ENCODE measurements at places on chromosomes 1 and 21.

DNA sequence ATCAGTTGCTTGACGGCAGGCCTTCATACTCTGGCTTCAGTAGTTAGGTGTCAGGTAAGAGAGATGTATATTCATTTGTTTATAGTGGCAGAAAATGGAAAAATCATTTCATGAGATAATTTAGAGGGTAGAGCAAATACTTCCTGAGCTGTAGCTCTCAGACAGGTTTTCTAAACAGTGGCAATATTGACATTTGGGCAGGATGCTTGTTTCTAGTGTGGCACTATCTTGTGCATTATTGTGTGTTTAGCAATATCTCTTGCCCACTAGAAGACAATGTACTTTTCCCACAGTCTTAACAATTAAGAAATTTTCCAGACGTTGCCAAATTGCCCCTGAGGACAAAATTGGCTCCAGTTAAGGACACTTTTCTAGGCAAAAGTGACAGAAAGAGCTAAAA, 1143.1 kb downstream of the PLA2G4A start:
- DNase-seq = no peak

DNA sequence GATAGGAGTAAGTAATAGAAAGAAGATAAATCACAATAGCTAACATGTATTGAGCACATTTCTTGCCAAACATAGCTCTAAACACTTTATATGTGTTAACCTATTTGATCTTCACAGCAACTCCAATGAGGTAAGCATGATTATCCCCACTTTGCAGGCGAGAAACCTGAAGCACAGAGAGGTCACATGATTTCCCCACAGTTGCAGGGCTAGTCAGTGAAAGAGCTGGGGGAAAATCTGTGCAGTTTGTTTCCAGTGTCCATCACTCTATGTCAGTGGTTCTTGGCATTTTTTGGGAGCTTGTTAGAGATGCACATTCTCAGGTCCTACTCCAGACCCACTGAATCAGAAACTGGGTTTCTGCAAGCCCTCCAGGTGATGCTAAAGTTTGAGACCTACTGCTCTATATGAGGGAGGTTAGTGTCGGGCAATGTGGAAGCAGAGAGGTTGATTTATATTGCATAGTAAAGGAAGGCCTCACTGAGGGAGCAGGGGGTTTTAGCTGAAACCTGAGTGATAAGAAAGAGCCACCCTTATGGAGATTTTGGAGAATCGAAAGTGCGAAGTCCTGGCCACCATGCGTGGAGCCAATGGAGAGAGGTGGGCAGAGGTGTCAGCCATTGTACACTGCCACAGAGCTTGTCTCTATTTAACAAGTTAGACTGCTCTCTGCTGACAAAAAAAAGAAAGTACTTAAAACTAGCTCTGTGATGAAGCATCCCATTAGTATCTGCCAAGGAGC, 20.9 kb downstream of the MCOLN3 start:
- DNase-seq = no peak

GRCh38 chr1:177023249-177023648, 141.3 kb downstream of the ASTN1 start:
- no peak for DNase-seq

DNA sequence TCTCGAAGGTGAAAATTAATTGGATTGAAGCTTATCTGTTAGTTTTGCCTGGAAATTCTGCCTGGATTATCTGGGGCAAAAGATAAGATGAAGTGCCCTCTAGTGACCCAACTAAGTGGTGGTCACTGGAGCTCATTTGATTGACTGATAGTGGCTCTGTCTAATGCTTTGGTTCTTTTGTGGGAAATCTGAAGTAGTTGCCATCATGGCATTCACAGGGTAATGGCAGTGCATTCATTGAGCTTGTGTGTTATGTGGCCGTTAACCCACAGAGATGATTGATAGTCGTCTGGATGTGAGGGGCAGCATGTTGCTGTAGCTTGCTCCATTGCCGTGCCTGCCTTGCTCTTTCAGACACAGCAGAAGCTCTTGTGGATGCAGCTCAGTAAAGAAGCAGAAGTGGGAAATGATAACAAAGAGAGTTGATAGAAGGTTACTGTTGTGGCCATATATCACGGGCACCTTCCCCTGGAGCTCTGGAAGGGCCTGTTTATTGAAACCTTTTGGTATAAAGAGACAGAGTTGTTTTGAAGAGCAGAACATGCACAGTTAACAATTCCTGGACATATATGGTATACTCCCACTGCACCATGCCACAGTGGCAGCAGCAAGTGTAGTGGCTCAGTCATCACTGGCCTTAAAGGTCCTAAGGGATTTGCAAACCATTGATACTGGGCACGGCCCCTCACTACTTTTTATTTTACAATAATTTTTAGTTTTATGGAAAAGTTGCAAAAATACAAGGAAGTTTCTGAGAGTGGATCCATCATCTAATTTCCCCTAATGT, 42.0 kb downstream of the CXADR start:
- DNase-seq = no peak

- no peak for DNase-seq
Measured at GRCh38 chr1:14113841-14114567, 414.0 kb downstream of the PRDM2 start.

GRCh38 chr1:243968413-243968812, 82.7 kb upstream of the ZBTB18 start:
- no peak for DNase-seq

All from stimulated activated CD8-positive, alpha-beta memory T cell treated with anti-CD3 and anti-CD28 coated beads, Interleukin-7, amount 100 ng/mL, for 1 hour (primary cell).